ENCODE measurements at places on chromosomes 5 and 9.

- no peak for DNase-seq
These were observed 14.4 kb upstream of the TMOD1 start for GRCh38 chr9:97487107-97487506.

- no peak for DNase-seq
These were observed 356.8 kb upstream of the DMAC1 start for GRCh38 chr9:8156346-8156745.

GRCh38 chr9:86782831-86783230 is 164.5 kb downstream of the GAS1 start:
- DNase-seq = no peak

- DNase-seq = no peak
These were observed 25.2 kb downstream of the KDM4C start for GRCh38 chr9:6782981-6783380.

DNA sequence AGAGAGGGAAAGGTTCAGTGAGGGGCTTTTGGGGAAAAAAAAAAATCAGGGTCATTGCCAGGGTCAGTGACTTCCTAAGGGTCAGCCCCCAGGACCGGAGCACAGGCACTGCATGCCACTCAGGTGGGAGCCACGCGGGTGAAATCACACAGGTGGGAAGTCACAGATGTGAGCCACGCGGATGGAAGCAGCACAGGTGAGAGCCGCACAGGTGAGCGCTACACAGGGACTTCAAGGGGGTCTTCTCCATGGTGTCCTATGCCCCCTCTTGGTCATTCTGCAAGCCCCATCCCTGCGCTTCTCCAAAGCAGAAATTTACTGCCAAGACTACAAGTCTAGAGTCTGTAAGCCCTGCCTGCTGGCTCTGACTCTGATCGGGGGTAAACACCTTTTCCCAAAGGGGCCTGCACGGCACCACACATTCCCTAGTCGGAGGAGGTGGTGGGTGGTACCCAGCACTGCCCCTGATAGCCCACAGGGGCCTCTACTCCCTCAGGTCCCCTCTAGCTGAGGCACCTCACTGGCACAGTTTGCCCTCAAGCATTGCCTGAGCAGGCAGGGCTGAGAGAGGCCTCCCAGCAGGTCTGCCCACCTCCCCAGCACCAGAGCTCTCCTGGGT is 18.3 kb upstream of the OBP2B start:
- no peak for DNase-seq

DNA sequence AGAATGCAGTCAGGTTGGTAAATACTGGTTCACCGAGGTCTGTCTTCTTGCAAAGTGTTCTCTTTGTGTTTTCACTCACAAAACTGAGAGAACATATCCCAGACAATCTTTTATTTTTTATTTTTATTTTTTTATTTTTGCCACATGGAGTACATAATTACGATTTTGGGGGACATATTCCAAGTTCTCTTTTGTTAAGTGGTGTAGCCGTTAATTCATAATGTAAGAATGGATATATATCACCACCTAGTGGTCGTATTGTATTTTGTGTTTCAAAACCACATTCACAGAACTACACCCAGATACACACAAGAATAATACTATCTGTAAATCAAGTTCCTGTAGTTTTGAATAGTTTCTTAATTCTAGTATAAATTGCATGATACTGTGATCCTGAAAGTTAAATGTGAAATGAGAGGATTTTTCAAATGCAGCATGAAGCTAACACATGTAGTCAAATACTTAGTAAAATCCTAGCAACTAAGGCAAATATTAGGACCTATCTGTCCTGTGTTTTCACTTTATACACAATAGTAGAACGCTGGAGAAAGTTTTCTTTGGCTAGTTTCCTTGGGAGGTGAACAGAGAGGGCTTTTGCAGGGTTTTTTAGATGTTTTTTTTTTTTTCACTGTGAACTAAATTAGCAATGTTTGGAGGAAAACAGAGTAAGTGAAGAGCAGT is 92.7 kb downstream of the VCAN start:
- no peak for DNase-seq

DNA sequence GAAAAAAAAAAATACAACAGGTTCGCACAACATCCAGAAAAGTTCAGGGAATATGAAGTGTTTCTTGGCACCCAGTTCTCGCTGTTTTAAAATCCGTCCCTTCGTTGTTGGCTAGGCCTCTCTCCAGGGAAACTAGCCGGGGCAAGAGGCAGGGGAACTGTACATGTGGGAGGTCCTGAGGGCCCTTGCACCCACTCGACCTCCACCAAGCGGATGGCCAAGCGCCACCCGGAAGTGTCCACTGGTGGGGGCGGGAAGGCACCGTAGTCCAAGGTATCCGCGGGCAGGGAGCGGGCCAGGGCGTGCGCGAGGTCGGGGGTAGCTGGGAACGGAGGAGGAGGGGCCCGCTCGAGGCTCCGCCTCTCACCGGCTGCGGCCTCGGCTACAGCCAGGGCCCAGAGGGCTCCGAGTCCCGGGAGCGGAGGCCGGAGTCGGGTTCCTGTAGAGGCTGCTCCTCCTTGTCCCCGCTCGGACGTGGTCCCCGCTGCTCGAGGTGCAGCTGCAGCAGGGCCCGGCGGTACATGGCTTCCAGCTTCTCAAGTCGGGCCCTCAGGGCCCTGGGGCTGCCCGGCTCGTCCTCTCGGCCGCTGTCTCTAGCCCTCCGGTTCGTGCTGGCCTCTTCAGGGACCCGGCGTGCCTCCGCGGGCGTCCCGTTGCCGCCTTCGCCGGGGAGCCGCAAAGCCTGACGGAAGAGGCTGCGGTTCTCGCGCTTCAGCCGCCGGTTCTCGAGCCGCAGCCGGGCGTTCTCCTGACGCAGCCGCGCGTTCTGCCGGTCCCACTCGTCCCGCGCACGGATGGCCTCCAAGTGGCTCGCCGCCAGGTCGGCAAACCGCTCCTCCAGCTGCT is 720 bp downstream of the TUSC1 start:
- DNase-seq = no peak

GRCh38 chr9:133735931-133736330 is 2.2 kb downstream of the SARDH start:
- DNase-seq = no peak

GRCh38 chr5:36647046-36647445 is 40.6 kb downstream of the SLC1A3 start:
- DNase-seq = no peak

GRCh38 chr9:1469996-1470395 is 419.8 kb downstream of the DMRT2 start:
- no peak for DNase-seq

DNA sequence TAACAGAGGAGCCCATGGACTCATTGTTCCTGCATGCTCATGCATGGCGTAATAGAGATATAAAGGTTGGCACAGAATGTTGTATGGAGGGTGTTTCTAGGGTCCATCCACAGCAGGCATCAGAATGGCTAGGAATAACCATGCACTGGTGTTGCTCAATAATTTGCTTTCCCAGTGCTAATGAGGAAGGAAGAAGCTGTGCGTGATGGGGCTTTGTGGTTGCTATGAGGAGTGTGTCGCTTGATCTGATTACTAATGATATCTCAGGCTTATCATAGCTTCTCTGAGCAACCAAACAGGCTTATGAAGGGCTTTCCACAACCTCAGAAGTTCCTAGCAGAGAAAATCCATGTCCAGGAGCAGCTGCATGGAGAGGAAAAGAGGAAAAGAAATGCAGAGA is 151.3 kb upstream of the TRPC7 start:
- no peak for DNase-seq

DNA sequence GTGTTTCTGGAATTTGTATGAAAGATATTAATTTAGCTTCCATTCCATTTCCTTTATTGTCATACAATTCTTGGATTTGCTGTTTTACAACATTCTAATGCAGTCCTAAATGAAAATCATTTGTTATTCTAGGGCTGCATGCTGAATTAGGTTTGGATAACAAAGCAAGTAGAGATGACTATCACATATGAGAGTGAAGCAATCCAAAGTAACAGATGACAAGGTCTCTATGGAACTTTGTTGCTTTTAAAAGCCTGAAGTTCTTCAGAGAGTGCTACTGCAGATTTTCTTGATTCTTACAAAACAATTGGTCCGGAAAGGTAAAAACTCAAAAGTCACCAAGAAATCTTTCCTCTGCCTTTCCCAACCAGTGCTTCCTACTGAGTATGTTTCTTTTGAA is 56.9 kb upstream of the VCAN start:
- no peak for DNase-seq

GRCh38 chr5:43401827-43402226 is 10.4 kb downstream of the CCL28 start:
- DNase-seq = no peak

DNA sequence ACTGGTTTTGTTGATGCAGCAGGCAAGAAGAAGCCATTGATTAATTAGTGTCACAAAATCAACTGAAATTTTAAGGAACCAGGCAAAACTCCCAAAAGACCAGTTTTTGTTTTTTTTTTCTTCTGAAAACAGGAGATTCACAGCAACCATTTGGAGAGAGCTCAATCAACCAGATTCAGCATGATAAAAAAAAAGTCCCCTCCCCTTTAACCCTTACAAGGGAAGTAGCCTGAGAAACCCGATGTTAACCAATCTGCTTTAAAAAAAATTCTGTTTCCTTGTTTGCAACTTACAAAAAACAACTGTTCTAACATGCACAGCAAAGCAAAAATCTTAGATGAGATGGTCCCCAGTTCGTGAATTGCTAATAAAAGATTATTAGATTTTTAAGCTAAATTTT is 59.7 kb downstream of the HMHB1 start:
- no peak for DNase-seq
